A549 treated with CpdA at 1 μM for 4 hours (cell line): ENCODE measurements at places on chromosomes 16 and 17. TPM values are rescaled to one million over a fixed set of nuclear protein-coding genes. Genes with fewer than 3 reads are reported as not detected.

Gene TNFRSF17
- total RNA-seq: not detected in 5 replicates

Gene CBFA2T3
- total RNA-seq: 0.29 to 0.47 TPM (median 0.41 TPM) in 5 replicates

Gene ARL5C
- not detected in 5 replicates for total RNA-seq

Gene TMEM231
- 7.6 to 9.2 TPM (median 9.0 TPM) in 5 replicates for total RNA-seq

Gene KCNJ18
- total RNA-seq: 0.03 to 0.07 TPM in 2 of 5 replicates, not detected in the others

Gene MMP25
- total RNA-seq: 0.67 to 0.97 TPM (median 0.85 TPM) in 5 replicates

Gene SLC5A10
- 0.09 to 0.22 TPM (median 0.17 TPM) in 5 replicates for total RNA-seq

Gene BAIAP3
- 0.75 to 2.8 TPM (median 0.86 TPM) in 5 replicates for total RNA-seq

Gene KRTAP4-1
- 0.07 to 0.56 TPM (median 0.26 TPM) in 4 of 5 replicates, not detected in the other for total RNA-seq

Gene KRTAP1-4
- not detected in 5 replicates for total RNA-seq

Gene MYL4
- 0.15 TPM in 1 of 5 replicates, not detected in the others for total RNA-seq

Gene MPG
- 54.2 to 80.9 TPM (median 71.8 TPM) in 5 replicates for total RNA-seq

Gene KRT32
- 0.06 to 0.08 TPM in 2 of 5 replicates, not detected in the others for total RNA-seq

Gene SEPTIN12
- total RNA-seq: not detected in 5 replicates

Gene C1QTNF8
- total RNA-seq: not detected in 5 replicates

Gene TK1
- 213 to 277 TPM (median 227 TPM) in 5 replicates for total RNA-seq

Gene EXOSC6
- 12.2 to 15.9 TPM (median 15.3 TPM) in 5 replicates for total RNA-seq

Gene HP
- not detected in 5 replicates for total RNA-seq

Gene TM4SF5
- total RNA-seq: 0.48 to 0.91 TPM (median 0.65 TPM) in 5 replicates

Gene SOST
- total RNA-seq: 0.05 TPM in 1 of 5 replicates, not detected in the others

Gene KRT36
- total RNA-seq: not detected in 5 replicates

Gene USP22
- 124 to 134 TPM (median 129 TPM) in 5 replicates for total RNA-seq

Gene TMEM235
- not detected in 5 replicates for total RNA-seq

Gene NFAT5
- total RNA-seq: 5.1 to 8.5 TPM (median 7.8 TPM) in 5 replicates

Gene TP53TG3B
- total RNA-seq: 0.17 to 0.37 TPM in 2 of 5 replicates, not detected in the others

Gene CDH1
- 3.6 to 4.9 TPM (median 4.4 TPM) in 5 replicates for total RNA-seq

Gene LCMT1
- total RNA-seq: 38.0 to 41.3 TPM (median 39.7 TPM) in 5 replicates

Gene NOS2
- 0.08 to 0.15 TPM (median 0.10 TPM) in 5 replicates for total RNA-seq

Gene CHST6
- total RNA-seq: 0.07 to 0.22 TPM (median 0.16 TPM) in 5 replicates

Gene KRT33A
- not detected in 5 replicates for total RNA-seq
